Type B pancreatic cell (in vitro differentiated cells): ENCODE measurements at places on chromosomes 6 and 20.

DNA sequence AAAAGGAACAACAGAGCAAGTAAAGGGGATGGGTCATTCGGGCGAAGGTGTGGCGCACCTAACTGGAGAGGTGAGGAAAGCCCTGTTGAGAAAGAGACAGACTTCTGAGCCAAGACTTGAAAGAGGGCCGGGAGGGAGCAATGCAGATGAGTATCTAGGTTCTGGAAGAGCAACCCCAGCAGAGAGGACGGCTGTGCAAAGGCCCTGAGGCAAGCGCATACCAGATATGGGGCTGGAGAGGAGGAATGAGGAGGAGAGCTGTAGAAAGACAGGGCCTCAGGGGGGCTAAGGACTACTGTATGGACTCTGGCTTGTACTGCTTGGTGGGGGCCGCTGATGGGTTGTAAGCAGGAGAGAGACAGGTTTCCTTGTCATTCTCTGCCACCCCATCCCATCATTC lies 21.9 kb downstream of the TRERF1 start:
- H3K4me1 ChIP-seq: peaks cover 30% of the 10 kb centered on the region
- no peak for DNase-seq
- no peak overlapping the region for H3K4me3 ChIP-seq
- peak overlapping the region; percentile 1 for H3K27ac ChIP-seq
- H3K27me3 ChIP-seq: no peaks in the 10 kb centered on the region

GRCh38 chr20:13231031-13231752 lies 10.1 kb downstream of the ISM1 start:
- peaks cover 7% of the 10 kb centered on the region for H3K36me3 ChIP-seq
- H3K4me1 ChIP-seq: peaks cover 10% of the 10 kb centered on the region
- peaks cover 15% of the 10 kb centered on the region for H3K27me3 ChIP-seq
- DNase-seq: no peak
- no peak overlapping the region for H3K4me3 ChIP-seq

DNA sequence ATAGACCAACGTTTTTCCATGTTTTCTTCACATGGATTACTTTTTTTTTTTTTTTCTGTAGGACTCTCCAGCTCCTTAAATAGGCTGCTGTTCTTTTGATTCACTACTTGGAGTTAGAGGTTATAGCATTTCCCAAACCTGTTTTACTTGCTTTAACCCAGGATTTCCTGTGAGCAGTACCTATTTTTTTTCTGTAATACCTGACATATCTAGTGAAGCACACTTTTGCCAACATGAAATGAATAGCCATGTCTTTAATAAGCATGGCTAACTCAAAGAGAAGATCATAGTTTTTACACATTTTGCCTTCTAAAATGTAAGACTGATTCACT lies 137.0 kb downstream of the FOXA2 start:
- H3K27ac ChIP-seq: peak overlapping the region; percentile 76
- H3K4me3 ChIP-seq: peak overlapping the region; percentile 65
- H3K4me1 ChIP-seq: peaks cover 14% of the 10 kb centered on the region
- no peaks in the 10 kb centered on the region for H3K36me3 ChIP-seq

DNA sequence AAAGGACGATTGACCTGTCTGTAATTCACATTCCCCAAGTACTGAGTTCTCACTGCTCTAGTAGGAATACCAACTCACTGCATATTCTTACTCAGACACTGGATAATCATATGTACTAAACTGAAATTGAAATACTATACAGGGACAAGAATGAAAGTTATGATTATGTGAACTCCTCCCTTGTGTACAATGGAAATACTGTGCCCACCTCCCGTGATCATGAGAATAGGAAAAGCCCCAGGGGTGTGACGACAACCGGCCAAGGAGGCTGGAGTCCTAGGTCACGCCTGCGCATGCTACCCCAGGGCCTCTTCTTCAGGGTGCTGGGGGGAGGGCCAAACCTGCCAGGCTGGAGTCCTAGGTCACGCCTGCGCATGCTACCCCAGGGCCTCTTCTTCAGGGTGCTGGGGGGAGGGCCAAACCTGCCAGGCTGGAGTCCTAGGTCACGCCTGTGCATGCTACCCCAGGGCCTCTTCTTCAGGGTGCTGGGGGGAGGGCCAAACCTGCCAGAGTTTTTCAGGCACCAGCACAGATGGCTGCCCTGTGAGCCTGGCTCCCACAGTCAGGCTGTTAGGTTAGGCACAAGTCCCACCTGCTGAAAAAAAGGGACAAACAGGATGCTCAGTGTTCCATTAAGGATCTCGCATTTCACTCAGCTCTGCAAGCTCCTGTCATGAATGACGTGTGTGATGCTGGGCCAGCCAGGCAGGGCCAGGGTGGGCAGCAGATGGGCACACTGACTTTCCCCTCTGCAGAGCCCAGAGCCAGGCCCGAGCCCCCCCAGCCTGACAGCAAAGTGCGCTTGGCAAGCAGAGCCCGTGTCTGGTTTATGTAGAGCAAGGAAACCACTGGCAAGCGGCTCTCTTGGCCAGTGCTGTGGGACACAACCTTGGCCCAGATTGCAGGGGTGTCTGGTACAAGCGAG lies 107.7 kb downstream of the FOXF2 start:
- peaks cover 10% of the 10 kb centered on the region for H3K27me3 ChIP-seq
- H3K4me3 ChIP-seq: no peak overlapping the region
- H3K27ac ChIP-seq: no peak overlapping the region
- no peak for DNase-seq
- H3K36me3 ChIP-seq: no peaks in the 10 kb centered on the region
- peaks cover 12% of the 10 kb centered on the region for H3K4me1 ChIP-seq

DNA sequence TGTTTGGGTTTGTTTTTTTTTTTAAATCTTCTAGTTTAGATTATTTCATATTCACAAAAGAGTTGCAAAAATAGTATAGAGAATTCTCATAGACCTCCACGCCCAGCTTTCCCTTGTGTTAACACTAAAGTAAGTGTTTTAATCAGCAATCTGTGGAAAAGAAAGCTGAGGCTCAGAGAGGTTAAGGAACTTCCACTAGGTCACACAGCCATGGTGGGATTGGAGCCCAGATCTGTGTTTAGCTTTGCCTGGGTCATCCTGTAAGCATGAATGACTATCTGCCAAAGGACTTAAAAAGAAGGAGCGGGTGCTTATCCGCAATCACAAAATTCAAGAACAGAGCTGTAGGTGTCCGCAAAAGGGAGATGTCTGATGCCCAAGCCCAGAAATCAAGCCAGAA lies 60.5 kb downstream of the EDN3 start:
- no peak for DNase-seq
- peaks cover 52% of the 10 kb centered on the region for H3K4me1 ChIP-seq
- no peak overlapping the region for H3K4me3 ChIP-seq
- H3K36me3 ChIP-seq: no peaks in the 10 kb centered on the region

DNA sequence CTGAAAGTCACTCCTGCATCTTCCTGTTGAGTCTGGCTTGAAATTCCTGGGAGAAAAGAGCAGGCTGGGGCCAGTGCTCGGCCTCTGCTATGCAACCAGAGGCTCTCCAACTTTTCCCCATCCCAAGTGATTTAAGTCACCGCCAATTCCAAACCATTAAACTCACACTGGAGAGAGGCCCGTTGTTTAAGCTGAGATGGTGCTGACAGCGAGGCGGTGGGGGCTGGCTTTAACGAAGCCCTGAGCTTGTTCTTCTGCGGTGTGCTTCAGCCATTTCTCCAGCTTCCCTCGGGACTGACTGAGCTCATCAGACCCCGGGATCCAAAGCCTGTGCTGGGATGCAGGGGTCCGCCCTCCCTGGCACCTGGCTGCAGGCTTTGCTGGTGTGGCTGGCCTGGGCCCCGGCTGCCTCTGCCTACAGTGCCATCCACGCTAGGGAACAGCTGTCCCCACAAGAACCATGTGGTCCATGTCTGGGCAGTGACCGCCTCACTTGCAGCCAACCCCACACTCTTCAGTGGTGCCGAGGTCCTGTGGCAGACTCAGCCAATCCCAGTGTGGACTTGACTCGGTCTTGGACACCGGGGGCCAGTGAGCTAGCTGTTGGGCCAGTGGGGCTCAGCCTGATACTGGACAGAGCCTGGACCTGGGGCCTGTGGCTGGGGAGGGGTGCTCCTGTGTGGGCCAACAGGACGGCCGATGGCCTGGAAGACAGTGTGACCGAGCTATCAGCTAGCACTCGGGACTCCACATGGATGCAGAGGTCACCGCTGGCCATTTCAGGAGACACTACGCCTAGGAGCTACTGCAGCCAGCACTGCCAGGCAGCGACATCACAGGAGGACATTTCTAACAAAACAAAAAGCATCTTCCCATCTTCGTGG lies 21.2 kb downstream of the RAMACL start:
- H3K27ac ChIP-seq: no peak overlapping the region
- DNase-seq: no peak
- no peaks in the 10 kb centered on the region for H3K27me3 ChIP-seq
- peaks cover 17% of the 10 kb centered on the region for H3K4me1 ChIP-seq
- H3K4me3 ChIP-seq: no peak overlapping the region

- H3K4me3 ChIP-seq: no peak overlapping the region
- H3K27me3 ChIP-seq: peaks cover 3% of the 10 kb centered on the region
- no peak overlapping the region for H3K27ac ChIP-seq
- H3K4me1 ChIP-seq: peaks cover 8% of the 10 kb centered on the region
These were observed 106.9 kb downstream of the IPCEF1 start for GRCh38 chr6:154249499-154250298.

DNA sequence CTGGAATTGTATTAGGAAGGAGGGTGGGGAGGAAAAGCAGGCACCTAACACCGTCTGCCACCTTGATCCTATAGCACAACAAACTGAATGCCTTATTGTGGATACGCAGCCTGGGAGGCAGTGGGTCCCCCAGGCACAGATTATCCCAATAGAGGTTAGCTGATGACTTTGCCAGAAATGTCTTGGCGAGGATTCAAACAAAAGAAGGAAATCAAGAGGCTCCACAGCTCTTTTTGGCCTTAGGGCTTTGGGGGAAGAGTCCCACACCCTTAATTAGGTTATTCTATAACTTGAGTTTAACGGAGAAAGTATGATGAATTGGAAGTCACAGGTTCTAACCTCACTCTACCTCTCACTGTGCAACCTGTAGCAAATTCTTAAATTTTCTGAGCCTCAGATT lies 102.0 kb downstream of the MRPL14 start:
- no peak overlapping the region for H3K27ac ChIP-seq
- no peak for DNase-seq
- H3K4me1 ChIP-seq: peaks cover 16% of the 10 kb centered on the region
- peaks cover 21% of the 10 kb centered on the region for H3K27me3 ChIP-seq
- no peaks in the 10 kb centered on the region for H3K36me3 ChIP-seq

GRCh38 chr6:128071212-128071611 lies 170.4 kb upstream of the THEMIS start:
- no peak for DNase-seq
- H3K4me3 ChIP-seq: no peak overlapping the region
- peaks cover 24% of the 10 kb centered on the region for H3K36me3 ChIP-seq
- H3K4me1 ChIP-seq: peaks cover under 1% of the 10 kb centered on the region
- H3K27me3 ChIP-seq: no peaks in the 10 kb centered on the region

GRCh38 chr6:164396071-164397047 lies 913.0 kb downstream of the C6orf118 start:
- H3K36me3 ChIP-seq: no peaks in the 10 kb centered on the region
- no peak overlapping the region for H3K4me3 ChIP-seq
- no peak overlapping the region for H3K27ac ChIP-seq
- no peaks in the 10 kb centered on the region for H3K4me1 ChIP-seq
- DNase-seq: no peak

DNA sequence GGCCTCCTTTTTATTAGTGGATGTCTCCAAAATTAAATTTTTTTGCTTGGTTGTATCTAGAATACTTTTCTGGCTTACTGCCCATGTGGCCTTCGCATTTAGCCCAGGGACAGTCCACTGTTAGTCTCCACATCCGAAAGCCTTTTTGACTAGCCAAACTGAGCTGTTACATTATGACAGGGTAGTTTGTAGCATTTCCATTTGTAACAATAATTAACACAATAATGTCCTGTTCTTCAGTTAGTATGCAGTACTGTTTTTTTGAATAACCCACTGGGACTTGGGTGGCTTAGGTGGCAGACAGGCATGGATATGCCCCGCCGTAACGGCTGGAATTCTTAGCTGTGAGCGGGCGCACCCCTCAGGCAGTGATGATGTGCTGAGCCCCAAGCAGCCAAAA lies 12.7 kb upstream of the BTN3A2 start:
- H3K4me3 ChIP-seq: no peak overlapping the region
- no peak overlapping the region for H3K27ac ChIP-seq
- no peaks in the 10 kb centered on the region for H3K36me3 ChIP-seq
- no peaks in the 10 kb centered on the region for H3K4me1 ChIP-seq

GRCh38 chr6:157519255-157520116 lies 138.5 kb downstream of the ZDHHC14 start:
- H3K36me3 ChIP-seq: no peaks in the 10 kb centered on the region
- no peaks in the 10 kb centered on the region for H3K27me3 ChIP-seq
- no peak overlapping the region for H3K4me3 ChIP-seq
- H3K27ac ChIP-seq: no peak overlapping the region

DNA sequence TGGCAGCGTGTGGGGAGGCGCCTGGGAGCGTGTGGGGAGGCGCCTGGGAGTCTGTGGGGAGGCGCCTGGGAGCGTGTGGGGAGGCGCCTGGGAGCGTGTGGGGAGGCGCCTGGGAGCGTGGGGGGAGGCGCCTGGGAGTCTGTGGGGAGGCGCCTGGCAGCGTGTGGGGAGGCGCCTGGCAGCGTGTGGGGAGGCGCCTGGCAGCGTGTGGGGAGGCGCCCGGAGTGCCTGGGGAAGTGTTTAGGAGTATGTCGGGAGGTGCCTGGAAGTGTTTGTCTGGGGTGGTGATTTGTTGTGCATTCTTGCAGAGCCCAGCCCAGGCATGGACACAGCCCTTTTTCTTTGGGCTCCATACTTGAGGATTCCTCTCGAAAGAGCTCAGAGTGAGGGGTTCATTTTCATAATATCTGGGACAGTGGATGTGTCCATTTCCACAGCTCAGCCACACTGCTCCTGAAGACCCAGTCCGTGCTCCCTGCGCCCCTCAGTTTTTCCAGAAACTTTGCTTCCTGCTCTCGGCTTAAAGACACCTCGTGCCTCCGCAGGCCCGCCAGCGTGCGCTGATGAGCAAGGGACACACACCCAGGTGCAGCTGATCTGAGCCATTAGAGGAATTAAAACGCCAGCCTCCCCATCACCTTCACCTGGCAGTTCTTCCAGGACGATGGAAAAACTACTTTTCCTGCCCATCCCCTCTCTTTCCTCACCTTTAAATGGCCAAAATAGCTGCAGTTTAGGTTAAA lies 172.2 kb upstream of the THBS2 start:
- peaks cover 14% of the 10 kb centered on the region for H3K4me1 ChIP-seq
- no peak for DNase-seq
- H3K27me3 ChIP-seq: peaks cover 2% of the 10 kb centered on the region
- peaks cover 7% of the 10 kb centered on the region for H3K36me3 ChIP-seq
- H3K4me3 ChIP-seq: no peak overlapping the region
- peak overlapping the region; percentile 48 for H3K27ac ChIP-seq

GRCh38 chr20:19786311-19786710 lies 28.3 kb downstream of the RIN2 start:
- H3K27me3 ChIP-seq: no peaks in the 10 kb centered on the region
- H3K27ac ChIP-seq: peak overlapping the region; percentile 35
- peak overlapping the region; percentile 30 for H3K4me3 ChIP-seq
- H3K4me1 ChIP-seq: peaks cover 40% of the 10 kb centered on the region
- no peak for DNase-seq
